SIG-M5 (cell line): ENCODE measurements at places on chromosomes 2 and 18.
A peak's percentile ranks its signal among the peaks of the same experiment; 100 is the strongest.

- DNase-seq: no peak
Measured at GRCh38 chr18:78769502-78770105, 210.0 kb upstream of the SALL3 start.

GRCh38 chr2:8178911-8179310 lies 502.9 kb upstream of the ID2 start:
- no peak for DNase-seq

- DNase-seq: no peak
Measured at GRCh38 chr18:32435631-32436500, 34.8 kb downstream of the GAREM1 start.

DNA sequence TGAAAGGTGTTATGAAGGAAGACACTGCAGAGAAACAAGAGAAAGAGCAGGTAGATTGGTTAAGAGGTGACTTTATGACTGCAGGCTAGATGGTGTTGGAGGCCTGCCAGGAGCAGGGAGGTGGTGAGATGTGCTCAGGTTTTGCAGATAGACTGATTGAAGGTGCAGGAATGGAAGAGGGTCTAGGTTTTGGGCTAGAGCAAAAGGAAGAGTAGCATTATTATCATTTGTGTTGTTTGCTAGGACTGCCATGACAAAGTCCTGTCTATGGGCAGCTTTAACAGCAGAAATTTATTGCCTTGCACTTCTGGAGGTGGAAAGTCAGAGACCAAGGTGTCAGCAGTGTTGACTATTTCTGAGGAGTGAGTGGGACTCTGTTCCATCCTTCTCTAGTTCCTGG lies 172.9 kb upstream of the SOX11 start:
- DNase-seq: no peak

DNA sequence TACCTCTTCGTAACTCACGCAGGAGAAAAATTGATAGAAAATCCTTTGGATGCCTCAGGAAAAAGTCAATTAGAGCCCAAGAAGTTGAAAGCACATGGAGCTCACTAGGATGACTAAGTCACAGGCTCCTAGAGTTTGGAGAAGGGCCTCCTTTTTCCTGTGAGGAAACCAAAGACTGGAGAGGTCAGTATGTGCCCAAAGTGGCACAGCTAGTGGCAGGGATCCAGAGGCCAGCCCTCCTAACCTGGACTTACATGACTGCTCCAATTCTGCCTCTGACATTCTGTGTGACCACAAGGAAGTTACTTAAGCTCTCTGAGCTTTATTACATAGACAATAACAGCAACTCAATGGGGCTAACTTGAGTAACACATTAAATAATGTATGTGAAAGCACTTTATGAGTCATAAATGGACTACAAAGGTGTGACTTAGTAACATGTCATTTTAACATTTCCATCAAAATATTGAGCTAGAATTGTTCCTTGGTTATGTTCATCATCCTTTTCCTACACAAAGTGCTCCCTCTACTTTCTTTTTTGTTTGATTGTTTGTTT lies 91.6 kb downstream of the DHRS9 start:
- no peak for DNase-seq

GRCh38 chr2:215799194-215799593 lies 214.2 kb downstream of the MREG start:
- no peak for DNase-seq

GRCh38 chr2:211026109-211026508 lies 469.7 kb downstream of the CPS1 start:
- DNase-seq: no peak

- DNase-seq: no peak
Measured at GRCh38 chr2:104318001-104318665, 535.8 kb upstream of the POU3F3 start.

GRCh38 chr2:156553714-156554442 lies 117.7 kb downstream of the GPD2 start:
- DNase-seq: no peak

DNA sequence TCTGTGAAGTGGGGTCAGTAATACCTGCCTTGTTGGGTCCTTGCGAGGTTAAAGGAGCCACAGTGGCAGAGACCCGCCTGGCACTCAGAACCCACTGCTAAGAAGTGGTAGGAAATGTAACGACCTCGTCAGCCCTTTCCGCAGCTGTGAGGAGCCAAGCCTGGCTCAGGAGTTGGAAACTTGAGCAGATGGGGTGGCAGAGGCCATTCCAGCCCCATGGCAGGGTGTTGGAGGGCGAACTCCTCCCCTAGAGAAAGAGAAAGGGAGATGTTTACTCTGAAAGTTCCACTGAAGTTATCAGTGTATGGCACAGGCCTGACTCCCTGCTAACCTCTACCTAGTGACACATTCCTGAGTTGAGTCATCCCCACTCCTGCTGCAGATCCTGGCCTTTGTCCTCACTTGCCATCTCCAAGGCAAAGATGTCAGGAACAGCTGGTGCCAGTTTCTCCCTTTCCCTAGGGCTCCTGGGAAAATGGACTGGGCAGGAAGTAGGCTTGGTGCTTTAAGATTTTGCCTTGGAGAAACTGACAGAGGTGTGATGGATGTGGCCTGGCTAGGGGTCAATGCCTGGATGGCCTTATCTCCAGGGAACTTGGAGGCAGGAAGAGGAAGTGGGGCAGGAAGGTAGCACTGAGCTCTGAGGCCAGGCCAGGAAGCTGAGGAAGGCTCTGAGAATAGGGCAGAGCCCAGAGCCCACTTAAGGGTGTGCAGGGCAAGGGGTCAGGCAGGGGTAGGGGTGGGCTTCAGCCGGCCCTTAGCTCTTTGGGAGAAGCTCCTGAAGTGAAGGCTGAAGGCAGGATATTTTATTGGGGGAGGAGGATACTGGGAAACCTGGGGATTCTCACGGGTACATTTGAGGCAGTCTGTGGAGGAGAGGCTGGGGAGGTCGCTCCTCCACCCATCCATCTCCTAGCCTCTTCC lies 888 bp downstream of the VAMP5 start:
- DNase-seq: no peak

DNA sequence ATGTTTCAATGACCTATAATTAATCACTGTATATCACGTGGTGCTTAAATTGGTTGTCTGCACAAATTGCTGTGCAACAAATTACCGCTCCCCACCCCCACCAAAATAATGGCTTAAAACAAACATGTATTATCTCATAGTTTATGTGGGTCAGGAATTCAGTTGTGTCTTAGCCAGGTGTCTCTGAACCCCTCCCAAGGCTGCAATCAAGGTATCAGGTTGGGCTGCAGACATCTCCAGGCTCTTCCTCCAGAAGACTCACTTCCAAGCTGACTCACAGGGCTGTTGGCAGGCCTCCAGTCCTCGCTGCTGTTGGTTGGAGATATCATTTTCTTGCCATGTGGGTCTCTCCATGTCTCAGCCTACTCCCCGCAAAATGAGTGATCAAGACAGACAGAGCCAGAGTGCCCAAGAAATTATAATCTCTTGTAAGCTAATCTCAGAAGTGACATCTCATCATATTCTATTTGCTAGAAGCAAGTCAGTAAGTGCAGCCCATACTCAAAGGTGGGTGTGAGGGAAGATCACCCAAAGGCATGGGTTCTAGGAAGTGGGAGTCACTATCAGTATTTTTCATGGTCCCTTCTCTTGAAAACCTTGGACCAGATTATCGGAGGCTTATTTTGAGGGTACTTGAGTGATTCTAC lies 38.4 kb downstream of the SPC25 start:
- no peak for DNase-seq

- DNase-seq: no peak
Measured at GRCh38 chr18:37668971-37669747, 103.6 kb upstream of the CELF4 start.

GRCh38 chr2:195181059-195181705 lies 475.8 kb upstream of the SLC39A10 start:
- DNase-seq: no peak

DNA sequence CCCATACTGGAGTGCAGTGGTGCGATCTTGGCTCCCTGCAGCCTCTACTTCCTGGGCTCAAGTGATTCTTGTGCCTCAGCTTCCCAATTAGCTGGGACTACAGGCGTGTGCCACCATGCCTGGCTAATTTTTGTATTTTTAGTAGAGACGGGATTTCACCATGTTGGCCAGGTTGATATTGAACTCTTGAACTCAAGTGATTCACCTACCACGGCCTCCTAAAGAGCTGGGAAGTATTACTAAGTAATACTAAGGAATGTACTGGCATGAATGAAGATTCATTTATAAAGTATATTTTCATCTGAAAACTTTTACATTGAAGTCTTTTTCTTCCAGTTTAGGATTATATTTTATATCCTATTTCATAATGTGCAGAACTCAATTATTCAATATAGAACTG lies 38.1 kb downstream of the NUP35 start:
- no peak for DNase-seq

- DNase-seq: no peak
Measured at GRCh38 chr2:18230668-18231067, 329.8 kb downstream of the RDH14 start.

DNA sequence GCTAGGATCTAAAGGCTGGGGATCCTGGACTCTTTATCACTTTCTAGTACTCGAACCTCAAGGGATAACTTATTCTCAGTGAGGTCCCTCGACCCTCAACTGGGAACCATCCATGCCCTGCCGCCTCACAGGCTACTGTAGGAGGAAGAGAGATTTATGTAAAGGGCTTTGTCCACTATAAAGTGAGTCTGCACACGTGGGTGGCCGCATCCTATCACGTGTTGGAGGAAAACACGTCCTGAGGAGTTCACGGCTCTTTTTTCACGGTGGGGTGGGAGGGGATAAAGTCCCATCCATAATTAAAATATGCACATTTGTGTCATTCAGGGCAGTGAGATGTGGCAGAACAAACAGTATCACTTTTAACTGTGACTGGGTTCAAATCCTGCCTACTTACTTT lies 176.6 kb downstream of the KLHL29 start:
- no peak for DNase-seq

DNA sequence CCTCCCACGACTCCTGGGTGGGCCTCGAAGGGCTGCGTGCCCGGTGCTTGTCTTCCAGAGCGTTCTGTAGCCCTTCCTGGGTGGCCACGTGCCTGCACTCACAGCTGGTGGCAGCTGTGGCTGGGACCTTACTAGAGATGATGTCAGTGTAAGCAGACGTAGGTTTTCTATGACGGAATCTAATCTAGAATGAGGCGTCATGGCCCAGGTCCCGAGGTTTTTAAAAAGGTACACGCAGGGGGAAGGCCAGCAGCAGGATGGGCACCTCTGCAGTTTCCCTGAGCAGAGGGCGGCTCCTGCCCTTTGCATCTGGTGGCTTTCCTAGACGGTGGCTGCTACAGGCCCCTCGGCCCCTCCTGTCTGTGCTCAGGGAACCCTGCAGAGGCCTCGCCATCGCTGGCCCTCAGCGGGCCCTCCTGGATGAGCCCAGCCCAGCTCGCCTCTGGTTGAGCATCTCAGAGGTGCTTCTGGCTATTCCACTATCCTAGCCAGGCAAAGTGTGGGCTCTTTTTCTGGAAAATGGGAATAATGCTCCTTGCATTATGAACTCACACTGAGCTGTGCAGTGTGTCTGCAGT lies 49.6 kb upstream of the PXDN start:
- no peak for DNase-seq

DNA sequence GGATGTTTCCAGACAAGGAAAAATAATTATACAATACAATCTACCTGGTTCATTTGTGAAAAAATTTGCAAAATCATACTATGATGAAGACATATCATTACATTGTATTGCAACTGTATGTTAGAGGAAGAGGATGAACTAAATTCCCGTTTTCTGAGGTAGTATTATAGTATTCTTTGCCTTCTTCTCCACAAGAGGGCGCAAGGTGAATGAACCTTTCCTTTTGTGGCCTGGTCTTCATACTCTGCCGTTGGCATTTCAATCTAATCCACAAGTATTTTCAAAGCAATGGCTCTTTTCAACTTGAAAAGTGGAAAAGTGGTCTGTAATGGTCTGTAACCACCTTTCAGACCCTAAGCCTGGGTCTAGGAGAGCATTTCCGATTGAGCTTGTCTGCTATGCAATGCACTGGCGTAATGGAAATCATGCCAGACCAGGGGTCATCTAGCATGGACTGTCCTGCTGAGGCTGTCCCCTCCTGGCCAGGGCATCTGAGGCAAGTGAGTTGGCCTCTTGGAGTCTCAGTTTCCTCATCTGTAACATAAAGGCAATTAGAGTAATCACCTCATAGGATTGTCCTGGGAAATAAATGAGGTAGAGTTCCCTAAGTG lies 30.8 kb upstream of the ZNF396 start:
- peak; percentile 8 for DNase-seq

- DNase-seq: no peak
Measured at GRCh38 chr18:24560511-24560981, 100.1 kb downstream of the HRH4 start.

DNA sequence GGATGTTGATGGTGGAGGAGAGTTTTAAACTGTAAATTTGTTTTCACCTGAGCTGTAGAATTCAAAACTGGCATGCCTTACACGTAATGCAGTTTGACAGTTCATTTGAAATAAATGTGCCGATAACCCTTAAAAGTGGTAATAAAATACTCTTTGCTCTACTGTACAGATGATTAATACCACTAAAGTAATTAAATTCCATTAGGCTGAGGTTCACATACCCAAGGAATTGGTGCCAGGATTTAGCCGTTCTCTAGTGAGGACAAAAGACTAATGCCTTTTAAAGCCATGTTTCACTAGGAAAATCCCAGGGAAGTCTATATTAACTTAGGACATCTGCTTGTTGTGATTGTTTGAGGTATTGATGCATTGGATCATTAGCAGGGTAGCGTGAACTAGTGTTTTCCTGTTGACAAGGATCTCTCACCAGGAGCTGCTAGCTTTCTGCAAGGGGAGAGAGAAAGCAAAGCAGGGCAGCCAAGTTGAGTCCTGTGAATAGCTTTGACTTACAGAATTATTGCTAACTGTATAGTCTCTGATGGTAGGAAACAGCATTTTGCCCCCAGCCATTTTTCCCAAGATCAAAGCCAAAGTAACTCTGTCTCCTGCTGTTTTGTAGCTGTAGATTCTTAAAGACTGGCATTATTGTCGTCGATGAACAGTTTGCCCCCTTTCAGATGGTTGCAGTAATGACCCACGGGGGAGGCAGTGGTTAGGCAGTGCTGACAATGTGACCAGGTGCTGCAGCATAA lies 280.9 kb upstream of the FANCL start:
- DNase-seq: no peak

- no peak for DNase-seq
Measured at GRCh38 chr2:205860885-205861284, 178.6 kb downstream of the NRP2 start.

DNA sequence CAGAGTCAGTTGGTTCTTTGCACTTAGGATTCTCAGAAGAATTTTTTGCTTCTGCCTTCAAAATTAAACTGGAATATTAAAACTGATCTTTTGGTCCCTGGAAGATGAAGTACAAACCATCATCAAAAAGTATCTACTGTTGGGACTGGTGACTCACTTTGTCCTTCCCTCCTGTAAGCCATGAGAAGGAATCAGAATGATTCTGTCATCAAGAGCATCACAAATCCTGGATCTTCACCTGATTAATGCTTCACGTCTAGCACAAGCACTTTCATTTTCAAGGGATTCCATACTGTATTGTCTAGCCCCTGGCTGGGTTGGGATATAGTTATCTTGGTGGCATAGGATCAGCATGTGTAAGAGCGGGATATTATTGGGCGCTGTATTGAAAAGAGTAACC lies 69.3 kb upstream of the CYP1B1 start:
- no peak for DNase-seq

DNA sequence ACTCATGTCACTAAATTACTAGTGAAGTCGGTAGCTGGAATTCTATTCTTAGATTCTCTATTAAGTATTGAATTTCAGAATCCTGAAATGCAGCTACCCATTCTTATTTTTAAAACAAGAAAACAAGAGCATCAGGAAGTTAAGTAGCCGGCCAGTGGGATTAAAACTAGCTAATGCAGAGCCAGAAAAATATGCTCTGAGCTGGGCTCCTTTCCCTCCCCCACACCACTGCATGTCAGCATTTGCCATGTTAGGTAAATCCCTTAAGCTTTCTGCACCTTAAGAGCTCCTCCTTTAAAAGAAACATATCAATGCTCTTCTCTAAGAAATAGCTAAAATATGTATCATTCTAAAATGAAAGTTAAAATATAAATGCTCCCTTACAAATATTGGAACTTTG lies 72.2 kb upstream of the MFF start:
- DNase-seq: no peak
